ENCODE measurements at places on chromosomes 2 and 18.

DNA sequence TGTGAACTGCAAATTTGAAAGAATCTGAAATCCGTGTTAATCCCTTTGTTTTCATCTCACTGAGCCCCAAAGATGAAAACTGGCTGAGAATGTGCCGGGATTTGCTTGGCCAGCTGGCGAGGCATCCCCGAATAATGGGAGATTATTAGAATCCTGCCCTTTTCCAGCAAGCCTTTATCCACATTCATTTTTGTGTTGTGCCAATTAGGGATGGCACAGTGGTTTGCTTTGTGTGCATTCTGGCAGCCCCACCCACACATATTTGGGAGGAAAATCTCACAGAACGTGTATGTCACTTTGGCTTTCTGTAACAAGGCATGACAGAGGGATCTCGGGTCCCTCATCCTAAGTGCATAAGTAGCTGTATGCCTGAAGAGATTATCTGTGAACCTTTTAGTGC is 405.8 kb upstream of the FAM98A start:
- no peak for DNase-seq

- DNase-seq, result no peak
Measured at GRCh38 chr2:19150726-19151125, 207.7 kb downstream of the OSR1 start.

GRCh38 chr2:204110338-204110741 is 173.8 kb downstream of the ICOS start:
- no peak for DNase-seq

DNA sequence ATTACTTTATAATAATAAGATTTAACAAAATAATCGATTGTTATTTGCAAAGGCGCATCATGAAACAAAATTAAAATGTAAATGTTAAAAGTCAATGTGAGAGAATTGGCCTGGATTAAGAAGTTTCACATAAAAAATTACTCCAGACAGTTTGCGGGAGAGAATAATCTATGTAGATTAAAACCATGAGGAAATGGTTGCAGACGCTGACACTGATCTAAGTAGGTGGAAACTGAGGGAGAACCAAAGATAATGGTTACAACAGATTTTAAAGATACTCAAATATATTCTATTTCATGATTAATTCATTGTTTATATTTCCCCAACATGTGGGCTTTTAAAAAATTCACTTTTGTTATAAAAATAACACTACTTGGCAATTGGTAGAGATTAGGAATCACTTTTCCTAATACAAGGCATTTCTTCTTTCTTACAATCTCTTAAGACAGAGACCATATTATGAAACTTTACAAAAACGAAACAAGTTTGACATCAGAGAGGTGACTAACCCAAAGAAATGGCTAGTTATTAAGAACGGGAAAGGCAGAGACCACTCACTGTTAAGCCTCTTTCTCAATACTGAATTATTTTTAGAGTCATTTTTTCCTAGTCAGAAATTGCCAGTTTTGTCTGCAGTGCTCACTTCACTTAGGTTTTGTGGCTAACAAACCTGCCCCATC is 1.6 kb downstream of the KANSL1L start:
- DNase-seq, result no peak

- DNase-seq, result no peak
Measured at GRCh38 chr18:76379226-76380126, 115.6 kb downstream of the ZNF516 start.

DNA sequence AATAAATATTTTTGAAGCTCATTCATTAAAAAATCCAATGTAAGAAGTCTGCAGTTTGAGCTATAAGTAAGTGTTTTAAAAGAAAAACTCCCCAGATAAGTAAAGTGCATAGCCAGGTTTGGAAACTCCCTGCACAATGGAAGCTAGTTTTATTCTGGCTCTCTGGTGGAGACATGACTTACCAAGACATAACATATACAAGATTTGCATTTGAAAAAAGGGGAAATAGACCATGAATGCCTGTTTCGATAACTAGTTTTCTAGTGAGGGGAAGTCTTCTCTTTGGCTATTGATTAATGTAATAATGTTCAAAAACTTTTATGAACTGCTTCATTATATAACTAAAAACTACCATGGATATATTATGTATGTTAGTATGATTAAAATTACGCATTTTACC is 435.2 kb downstream of the ARHGAP15 start:
- no peak for DNase-seq

DNA sequence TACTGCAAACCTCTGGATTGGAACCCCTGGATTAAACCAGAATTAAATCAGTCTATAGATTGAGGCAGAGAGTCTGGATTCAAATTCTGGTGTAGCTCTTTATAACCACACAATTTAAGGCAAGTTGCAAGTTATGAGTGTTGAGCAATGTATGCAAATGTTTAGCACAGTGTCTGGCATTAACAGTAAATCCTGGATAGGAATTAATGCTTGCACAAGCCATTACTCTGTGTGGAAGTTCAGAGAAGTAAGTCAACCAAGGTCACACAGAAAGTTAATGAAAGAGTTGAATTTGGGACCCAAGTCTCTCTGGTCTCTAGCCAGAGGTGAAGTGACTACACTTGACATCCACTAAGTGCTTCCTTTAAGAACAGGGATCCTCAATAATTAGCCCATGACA is 2.0 kb upstream of the MARCO start:
- DNase-seq, result no peak

- no peak for DNase-seq
Measured at GRCh38 chr18:47781561-47781960, 148.9 kb downstream of the SMAD2 start.

GRCh38 chr2:41994233-41994637 is 53.6 kb upstream of the PKDCC start:
- DNase-seq, result no peak

GRCh38 chr2:212595036-212595654 is 56.5 kb upstream of the ERBB4 start:
- DNase-seq, result no peak

DNA sequence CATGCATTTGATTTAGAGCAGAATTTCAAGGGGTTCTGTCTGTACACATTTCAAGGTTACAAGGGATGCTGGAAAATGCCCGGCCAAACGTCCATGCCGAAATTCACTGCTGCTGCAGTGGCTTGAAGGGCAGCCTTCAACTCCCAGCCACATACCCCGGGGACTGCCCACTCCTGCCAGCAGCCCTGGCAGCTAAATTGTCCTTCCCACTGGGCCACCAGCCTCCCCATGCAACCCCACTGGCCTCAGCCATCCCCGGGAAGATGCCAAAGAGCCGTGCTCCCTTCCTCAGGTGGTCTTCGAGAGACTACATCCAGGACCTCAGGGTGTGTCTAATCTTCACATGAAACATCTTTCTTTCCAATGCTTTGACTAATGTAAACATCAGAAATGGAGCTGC is 478.7 kb upstream of the MYT1L start:
- no peak for DNase-seq

DNA sequence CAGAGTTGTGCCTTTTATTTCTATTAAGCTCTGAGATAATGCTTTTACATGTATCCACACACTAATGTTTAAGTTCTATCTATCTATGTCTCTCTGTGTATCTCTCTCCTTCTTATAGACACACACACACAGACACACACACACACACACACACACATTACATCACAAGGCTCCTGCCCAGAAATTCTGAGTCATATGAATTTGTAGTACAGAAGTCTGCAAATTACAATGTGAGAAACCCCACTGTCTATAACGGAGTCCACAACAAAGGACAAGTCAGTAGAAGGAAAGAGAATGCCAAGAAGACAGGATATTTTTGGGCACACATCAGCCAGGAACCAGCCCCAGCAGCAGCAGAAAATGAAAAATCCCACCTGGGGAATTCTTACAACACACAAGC is 142.4 kb downstream of the EN1 start:
- DNase-seq, result no peak

GRCh38 chr2:9797681-9798556 is 45.4 kb upstream of the TAF1B start:
- no peak for DNase-seq

- peak; percentile 43 for DNase-seq
Measured at GRCh38 chr2:108409768-108410167, 32.0 kb downstream of the SULT1C4 start.

DNA sequence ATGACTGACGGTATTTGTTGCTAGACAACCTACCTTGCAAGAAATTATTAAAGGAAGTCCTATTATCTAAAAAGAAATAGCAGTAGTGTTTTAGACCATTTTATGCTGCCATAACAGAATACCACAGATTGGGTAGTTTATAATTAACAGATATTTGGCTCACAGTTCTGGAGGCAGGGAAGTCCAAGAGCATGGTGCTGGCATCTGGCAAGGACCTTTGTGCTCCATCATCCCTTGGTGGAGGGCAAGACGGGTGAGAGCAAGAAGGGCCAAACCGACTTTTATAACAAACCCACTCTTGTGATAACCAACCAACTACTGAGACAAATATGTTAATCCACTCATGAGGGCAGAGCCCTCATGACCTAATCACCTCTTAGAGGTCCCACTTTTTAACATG is 91.2 kb downstream of the DYNC1I2 start:
- no peak for DNase-seq

GRCh38 chr18:10930076-10930475 is 219.3 kb downstream of the PIEZO2 start:
- DNase-seq, result no peak

DNA sequence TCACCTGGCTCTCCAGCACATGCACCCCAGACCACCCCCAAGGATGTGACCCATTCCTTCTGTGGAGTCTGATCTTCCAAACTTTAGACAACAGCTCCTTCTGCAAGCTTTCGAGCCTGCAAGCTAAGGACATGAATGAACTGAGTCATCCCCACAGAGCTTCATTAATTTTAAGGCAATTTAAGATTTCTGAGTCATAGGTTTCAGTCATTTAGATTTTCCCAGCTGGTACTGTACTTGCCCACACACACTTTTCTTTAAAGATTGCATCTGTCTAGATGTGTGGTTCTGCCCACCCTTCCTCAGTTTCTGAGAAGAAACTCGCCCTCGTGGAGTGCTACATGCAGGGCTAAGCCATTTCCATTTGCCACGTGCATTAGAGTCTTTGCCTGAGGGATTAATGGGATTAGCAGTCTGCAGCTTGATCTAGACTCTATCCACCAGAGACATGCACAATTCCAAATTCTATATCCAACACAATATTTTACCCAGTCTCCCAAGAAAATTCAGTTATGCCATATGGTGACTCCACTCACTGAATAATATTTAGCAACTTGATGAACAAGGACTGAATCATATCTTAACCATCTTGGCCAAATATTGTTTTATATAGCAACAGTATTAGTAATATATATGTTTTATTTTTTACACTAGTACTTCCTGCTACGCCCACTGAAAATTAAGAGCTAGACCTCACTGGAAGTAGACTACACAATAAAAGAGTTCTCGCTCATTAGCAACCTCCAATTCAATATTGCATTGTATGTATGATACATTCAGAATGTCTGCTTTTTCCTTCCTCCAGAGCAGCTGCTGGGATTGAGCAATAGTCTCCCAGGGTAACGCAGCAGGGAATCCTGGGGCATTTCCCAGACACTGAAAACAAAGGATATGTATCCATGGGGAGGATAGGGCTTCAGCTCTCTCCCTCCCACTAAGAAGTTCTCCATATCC is 14.3 kb upstream of the TRIB2 start:
- DNase-seq, result no peak

DNA sequence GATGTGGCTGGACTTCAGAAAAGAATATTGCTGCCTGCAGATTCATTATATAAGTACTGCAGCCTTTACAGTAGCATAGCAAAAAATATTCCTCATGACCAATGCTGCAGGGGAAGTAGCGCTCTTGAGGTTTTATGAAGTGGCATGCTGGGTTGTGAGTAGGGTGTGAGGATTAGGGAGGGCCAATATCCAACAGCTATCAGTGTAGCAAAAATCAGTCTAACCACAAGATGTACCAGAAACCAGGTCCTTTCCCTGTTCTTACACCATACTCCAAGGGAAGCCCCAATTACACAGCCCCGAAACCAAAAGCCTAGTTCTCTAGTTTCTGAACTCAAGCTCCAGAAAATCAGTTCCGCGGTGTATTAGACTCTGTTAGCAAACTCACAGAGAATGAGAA is 1082.2 kb upstream of the DDX18 start:
- no peak for DNase-seq

- DNase-seq, result no peak
Measured at GRCh38 chr2:223528036-223528435, 74.1 kb downstream of the SCG2 start.

DNA sequence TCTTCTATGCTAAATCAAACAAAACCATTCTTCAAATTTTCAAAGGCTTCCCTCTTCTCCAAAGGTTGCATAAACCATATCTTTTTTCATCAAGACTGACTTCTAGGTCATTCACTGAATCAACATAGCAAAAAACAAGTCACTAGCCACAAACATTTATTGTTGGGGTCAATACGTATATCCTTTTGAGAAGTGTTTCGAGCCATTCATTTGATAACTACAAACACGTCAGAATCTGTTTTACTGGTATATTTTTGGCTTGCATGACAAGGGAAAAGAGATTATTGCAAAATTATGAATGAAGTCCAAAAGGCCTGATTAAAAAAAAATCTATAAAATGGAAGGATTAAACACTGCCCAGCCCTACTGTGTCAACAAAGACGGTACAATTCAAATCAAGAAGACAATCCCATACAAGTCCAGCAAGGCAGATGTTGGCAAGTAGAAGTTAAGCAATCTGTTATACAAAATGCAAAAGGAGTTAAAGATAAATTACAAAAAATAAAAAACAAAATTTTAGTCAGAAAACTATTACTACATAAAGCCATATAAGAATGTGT is 222.4 kb downstream of the SRBD1 start:
- no peak for DNase-seq

- peak; percentile 61 for DNase-seq
Measured at GRCh38 chr2:217162533-217162932, 302.7 kb upstream of the TNP1 start.

- no peak for DNase-seq
Measured at GRCh38 chr18:54860941-54861340, 32.7 kb downstream of the RAB27B start.

DNA sequence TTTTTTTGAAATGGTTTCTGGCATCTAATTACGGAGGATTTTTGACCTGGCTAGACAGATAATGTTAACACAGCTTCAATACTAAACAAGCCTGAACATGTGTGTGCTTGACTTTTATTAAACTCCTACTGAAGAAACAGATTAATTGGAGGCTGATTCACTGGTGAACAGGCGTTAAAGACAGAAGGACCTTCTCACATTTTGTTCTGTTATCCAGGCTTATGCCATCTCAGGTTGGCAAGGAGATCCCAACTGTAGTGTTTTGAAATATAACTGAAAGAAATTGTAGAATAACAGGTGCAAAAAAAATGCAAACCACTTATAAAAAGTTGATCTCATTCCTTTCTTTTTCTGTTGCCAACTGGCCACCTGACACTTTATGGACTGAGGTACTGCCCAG is 269.6 kb downstream of the ARHGAP15 start:
- no peak for DNase-seq

- no peak for DNase-seq
Measured at GRCh38 chr2:225536036-225536435, 136.5 kb downstream of the NYAP2 start.

GRCh38 chr2:166519391-166519962 is 25.4 kb upstream of the SCN7A start:
- no peak for DNase-seq
